Astrocyte of the hippocampus (primary cell): ENCODE measurements at places on chromosomes 16 and 17.

GRCh38 chr17:62787366-62787765 lies 20.7 kb downstream of the MARCHF10 start:
- DNase-seq = no peak

DNA sequence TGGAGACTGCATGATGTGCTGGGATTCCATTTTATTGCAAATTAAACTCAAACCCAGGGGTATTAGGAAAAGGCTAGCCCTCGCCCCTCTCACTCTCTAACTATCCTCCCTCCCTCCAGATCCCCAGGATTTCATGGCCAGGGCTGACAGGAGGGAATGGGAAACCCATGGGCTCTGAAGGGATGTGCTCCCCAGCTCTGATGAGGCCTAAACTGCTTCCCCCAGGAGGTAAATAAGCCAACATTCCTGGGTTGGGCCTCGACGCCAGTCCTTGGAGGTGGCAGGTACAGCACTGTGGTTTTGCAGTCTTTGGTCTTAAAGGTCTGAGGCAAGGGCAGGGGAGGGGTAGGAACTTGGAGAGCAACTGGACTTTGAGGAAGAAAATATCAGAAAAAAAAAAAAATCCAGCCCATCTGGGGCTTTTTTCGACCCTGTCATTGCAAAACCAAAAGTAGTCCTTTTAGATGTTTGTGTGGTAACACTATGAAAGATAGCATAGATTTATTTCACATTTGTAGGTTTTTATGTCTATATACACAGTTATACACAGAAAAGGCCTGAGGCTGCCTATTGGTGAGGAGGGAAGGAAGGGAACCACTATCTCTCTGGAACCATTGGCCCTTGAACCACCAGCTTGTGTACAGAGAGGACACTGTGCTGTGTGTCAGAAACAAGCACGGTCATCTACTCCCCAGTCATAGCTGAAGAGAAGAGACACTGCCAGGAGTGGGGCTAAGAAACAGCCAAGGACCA lies 12.0 kb downstream of the C17orf113 start:
- no peak for DNase-seq

GRCh38 chr17:53353919-53354351 lies 468.8 kb upstream of the KIF2B start:
- peak; percentile 63 for DNase-seq

DNA sequence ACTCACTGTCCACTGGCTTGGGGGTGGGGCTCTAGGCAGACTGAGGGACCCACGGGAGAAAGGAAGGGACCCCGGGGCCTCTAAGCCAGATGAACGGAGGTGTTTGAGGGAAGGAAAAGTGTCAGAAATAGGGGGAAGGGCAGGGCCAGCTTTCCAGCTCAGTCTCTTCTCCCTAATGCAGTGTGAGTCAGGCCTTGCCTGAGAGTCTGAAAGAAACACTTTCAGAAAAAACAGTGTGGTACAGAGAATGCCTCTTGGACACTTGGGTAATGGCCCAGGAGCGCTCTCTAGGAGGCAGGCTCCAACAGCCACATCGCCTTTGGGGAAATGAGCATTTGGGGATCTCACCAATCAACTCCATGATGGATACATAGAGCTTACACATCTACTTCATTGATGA lies 46.9 kb downstream of the NDEL1 start:
- peak; percentile 52 for DNase-seq

DNA sequence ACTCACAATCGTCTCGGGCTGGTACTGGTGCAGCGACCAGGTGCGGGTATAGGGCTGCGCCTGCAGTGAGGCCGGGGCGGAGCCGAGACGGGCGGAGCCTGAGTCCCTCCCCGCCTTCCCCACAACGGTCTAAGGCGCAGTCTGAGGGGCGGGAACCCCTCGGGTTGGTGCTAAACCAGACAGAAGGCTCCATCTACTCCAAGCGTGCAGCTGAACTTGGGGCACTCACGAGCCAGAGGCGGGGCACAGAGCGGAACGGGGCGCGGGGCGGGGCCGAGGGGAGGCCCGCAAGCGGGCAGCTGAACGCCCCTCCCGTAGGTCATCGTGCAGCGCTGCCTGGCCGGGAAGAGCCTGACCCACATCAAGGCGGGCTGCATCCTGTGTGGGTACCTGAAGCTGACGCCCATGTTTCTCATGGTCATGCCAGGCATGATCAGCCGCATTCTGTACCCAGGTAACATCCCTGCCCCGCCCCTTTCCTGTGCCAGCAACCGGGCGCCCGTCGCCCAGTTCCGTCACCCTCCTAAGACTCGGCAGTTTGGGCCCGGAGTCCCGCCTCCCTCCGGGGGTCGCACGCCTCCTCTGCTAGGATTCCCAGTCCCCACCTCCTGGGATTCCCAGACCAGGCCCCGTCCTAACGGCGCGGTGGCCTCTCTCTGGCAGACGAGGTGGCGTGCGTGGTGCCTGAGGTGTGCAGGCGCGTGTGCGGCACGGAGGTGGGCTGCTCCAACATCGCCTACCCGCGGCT lies 5.0 kb downstream of the SLC5A2 start:
- DNase-seq = peak; percentile 60

DNA sequence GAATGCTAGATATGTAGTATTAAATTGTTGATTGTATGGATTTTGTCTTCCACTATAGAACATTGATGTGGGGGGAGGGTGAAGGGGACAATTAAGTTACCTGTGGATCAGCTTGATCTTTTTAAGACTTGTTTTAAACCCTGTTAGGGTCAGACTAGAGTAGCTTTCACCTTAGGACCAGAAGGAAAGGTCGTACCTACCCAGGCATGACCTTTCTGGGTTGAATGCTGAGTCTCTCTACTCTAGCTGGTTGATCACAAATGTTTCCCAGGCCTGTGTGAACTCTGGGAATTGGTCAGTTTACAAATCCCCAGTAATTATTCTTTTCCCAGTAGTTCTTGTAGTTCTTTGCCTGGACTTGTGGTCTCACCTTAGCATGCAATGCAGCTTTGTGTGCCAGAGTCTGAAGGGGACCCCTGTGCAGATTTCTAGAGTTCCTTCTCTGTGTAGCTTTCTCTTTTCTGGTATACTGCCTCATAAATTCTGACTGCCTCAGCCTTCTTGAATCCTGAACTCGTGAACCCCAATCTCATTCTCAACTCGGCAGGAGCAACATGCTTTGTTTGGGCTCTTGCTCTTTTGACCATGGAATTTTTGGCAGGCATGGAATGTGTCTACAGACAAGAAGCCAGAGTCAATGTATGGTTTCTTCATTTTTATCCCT lies 54.1 kb downstream of the VMP1 start:
- DNase-seq = peak; percentile 97

DNA sequence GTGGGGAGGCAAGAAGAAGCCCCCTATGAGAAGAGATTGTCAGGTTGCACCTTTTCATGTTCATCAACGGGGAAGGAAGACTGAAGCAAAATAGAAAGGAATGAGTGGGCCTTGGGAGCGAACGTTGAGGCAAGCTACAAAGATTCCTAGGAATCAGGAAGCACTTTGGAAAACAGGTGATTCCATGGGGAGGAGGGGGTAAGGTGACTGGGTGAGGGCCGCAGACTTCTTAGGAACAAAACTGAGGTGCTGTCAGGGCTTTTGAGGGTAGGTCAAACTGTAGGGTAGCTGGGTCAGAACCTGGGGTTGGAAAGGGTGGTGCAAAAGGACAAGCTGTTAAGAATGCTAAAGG lies 528 bp downstream of the ITFG1 start:
- peak; percentile 34 for DNase-seq
